ENCODE measurements at places on chromosomes 11 and 22.

- no peak for DNase-seq
Measured at GRCh38 chr11:117182551-117182935, 4.0 kb downstream of the SIDT2 start.

GRCh38 chr11:133509924-133510697 is 22.2 kb downstream of the OPCML start:
- no peak for DNase-seq

GRCh38 chr11:102561636-102562035 is 31.1 kb upstream of the MMP7 start:
- no peak for DNase-seq

DNA sequence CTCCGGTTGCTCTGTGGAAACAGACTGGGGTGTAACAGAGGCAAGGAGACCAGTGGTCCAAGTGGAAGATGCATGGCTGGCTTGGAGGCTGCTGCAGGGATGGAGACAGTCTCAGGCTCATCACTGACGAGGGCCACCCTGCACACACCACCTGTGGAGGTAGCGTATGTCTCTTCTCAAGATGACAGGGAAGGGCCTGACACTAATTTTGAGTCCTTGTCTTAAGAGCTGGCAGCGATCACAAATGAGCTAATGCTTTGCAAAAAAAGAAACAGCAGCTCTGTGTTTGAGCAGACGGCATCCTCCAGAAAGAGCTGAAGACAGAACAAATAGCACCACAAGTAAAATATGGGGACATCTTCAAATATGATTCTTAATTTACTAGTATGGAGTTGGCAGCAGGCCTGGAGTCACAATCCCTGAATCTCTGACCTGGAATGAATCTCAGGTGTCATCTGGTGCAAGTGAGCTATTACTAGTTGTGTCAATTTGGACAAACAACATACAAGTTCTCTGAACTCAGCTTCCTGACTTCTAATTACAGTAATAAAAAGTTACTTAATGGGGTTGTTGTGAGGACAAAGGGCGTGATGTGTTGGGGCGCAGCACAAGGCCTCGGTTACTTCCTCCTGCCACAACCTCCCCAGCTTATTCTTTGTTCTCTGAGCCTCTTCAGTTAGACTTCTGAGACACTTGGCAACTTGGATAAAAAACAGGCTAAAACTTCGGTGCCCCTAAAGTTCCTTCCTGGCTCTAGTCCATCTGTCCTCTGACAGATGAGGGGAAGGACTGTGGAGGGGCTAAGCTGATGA is 95.2 kb upstream of the BID start:
- no peak for DNase-seq

DNA sequence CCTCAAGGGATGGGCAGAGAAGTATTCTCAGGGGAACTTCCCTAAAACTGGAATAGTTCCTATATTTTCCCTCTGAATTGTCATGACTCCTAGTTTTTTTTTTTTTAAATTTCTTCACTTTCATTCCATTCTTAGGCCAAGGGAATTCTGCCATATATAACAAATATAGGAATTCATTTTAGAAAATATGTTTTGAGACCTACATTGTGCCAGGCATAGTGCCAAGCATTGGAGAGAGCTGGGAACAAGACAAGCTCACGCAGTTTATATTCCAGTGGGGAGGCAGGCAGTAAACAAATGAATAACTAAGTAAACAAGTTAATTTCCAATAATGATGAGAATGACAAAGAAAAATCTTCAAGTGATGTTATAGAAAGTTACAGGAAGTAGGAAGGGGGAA is 2.6 kb upstream of the NPTXR start:
- DNase-seq = no peak

DNA sequence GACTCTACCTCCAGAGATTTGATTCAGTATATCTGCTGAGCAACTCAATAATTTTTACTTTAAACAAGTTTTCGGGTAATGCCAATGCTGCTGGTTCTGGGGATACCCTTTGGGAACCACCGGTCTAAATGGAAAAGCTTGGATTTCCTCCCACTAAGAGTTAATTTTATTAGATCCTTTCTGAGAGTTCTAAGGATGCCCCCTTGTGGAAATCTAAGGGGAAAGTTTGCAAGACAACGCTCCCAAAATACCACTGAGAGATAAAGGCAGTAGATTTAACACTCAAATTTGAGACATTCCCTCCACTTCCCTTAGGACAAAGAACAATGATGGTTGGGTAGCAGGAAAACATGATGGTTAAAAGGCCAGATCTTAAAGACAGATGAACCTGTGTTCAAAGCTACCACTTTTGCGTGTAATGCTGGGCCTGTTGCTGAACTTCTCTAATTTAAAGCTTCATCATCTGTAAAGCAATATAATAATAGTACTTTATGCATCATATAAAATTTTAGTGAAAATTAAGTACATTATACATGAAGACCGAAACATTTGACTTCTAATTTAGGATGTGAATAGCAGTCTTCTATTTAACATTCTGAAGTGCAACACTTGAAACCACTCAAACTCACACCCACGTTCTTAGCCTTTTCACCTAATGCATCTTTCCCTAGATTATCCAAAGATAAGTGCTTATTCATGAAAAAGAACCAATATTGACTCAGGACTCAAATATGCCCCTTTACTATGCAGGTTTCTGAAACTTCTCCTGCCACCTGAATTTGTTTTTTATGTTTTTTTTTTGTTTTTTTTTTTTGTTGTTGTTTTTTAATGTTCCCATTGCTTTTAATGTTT is 110.1 kb upstream of the LUZP2 start:
- DNase-seq = peak; percentile 17

GRCh38 chr11:97614606-97615005 is 1224.8 kb downstream of the JRKL start:
- no peak for DNase-seq

DNA sequence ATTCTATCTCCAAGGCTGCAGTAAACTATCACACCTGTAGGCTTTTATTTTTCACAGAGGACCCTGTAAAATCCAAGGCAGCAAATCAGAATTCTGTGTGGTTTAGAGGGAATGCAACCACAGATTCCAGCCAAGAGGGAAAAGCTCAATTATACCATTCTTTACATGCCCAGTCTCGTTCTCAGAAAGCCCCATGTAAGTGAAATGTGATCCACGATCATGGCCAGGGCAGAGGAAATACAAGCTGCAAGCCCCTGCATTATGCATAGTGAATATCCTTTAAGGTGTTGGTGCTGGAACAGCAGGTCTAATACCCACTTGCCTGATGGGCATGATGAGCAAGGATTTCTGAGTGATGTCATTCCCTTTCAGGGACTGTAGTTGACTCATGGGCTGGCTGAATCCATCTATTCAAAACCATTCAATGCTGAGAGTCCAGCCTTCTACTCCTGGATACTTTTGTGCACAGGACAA is 198.7 kb upstream of the MTMR2 start:
- DNase-seq = no peak

- peak; percentile 83 for DNase-seq
Measured at GRCh38 chr11:8959546-8960166, 4.6 kb downstream of the TMEM9B start.

DNA sequence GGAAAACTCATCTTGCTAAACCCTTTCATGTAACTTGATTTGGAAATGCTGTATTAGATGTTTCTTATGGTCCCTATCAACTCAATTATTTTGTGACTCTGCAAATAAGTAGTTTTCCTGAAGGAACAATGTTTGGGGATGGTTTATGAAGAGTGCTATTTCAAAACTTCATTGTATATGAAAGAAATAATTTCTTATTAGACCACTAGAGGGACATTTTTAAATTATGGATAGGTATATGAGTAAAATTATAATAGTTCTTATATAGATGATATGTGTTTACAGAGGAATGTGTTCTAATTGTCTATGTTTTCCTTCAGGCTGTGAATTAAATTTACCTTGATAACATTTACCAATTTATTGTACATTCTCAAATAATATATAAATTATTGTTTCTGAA is 509.4 kb upstream of the RAG2 start:
- DNase-seq = no peak

GRCh38 chr11:107042748-107043147 is 24.5 kb upstream of the GUCY1A2 start:
- no peak for DNase-seq

GRCh38 chr11:91996526-91996925 is 228.1 kb upstream of the FAT3 start:
- no peak for DNase-seq

GRCh38 chr11:12764187-12764914 is 90.1 kb downstream of the TEAD1 start:
- no peak for DNase-seq

GRCh38 chr11:67270256-67271204 is 4.3 kb downstream of the GRK2 start:
- DNase-seq = no peak

DNA sequence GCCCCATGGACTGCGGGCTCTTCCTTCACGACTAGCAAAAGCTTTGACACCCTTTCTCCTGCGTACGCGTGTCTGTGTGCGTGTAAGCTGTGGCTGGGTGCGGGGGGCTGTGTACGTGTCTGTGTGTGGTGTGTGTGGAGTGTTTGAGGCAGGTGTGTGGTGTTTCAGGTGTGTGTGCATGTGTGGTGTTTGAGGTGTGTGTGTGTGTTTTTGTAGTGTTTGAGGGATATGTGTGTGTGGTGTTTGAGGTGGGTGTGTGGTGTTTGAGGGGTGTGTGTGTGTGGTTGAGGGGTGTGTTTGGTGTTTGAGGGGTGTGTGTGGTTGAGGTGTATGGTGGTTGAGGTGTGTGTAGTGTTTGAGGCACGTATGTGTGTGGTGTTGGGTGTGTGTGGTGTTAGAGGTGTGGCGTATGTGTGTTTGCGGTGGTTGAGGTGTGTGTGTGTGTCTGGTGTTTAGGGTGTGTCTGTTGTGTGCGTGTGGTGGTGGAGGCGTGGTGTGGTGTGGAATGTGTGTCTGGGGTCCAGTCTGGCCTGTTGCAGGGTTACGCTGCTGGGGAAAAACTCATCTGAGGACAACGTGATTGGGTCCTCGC is 687 bp upstream of the ARSA start:
- no peak for DNase-seq

DNA sequence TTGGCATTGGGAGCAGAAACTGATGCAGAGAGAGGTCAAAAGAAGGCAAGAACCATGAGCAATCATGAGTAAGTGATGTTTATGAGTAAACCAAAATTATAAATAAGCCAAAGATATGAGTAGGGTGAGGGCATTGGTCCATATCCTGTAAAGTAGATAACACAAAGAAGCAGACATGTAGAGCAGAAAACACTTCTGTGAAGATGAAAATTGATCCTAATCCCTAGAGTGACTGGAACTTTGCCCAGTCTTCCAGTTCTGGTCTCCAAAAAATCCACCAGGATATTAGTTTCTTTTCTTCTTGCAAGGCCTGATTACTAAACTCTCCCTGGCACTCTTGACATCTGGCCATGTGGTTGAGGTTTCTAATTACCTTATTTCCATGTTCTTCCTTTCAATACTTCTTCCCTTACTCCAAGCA is 13.7 kb upstream of the DRD2 start:
- no peak for DNase-seq

DNA sequence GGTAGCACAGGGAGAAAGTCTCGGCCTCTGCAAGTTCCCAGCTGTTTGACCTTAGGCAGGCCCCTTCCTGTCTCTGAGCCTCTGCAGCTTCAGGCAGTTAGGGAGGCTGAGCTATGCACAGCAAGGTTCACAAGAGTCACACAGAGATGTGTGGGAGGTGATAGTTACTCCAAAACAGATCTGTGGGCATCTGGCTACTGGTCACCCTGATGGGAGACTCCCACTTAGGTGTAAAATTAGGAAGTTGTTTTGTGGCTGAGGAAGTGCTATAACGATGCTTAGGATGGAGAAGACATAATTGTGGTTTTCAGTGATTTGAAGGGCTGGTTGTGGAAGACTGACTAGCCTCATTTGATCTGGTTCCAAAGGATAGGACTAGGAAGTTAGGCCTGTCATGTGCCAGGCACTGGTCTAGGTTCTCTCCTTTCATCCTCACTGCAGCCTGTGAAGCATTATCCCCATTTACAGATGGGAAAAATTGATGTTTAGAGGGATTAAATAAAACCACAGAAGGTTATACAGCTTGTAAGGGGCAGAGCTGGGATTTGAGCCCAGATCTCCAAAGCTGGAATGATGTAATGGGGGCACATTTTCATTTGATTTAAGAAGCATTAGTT is 13.5 kb downstream of the ACO2 start:
- DNase-seq = peak; percentile 26

GRCh38 chr11:32118025-32118974 is 27.4 kb downstream of the RCN1 start:
- peak; percentile 5 for DNase-seq

DNA sequence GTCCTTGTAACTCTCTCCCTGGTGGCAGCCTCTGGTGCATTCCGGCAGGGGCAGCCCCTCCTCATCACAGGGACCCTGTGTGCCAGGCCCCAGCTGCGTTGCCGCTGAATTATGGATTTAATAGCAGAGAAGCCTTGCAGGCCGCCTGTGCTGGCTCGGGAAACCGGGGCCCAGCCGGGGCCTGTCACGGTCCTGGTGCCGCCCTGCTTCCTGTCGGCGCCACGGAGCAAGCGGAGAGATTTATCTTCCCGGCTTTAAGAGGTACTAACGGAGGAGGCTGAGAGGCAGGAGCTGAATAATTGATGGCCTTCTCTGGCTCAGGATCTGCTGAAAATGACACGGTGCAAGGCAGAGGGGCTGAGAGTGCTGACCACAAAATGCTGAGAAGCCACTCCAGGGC is 54.0 kb upstream of the CCDC188 start:
- no peak for DNase-seq

- DNase-seq = no peak
Measured at GRCh38 chr11:80519596-80520506, 1079.0 kb upstream of the TENM4 start.

DNA sequence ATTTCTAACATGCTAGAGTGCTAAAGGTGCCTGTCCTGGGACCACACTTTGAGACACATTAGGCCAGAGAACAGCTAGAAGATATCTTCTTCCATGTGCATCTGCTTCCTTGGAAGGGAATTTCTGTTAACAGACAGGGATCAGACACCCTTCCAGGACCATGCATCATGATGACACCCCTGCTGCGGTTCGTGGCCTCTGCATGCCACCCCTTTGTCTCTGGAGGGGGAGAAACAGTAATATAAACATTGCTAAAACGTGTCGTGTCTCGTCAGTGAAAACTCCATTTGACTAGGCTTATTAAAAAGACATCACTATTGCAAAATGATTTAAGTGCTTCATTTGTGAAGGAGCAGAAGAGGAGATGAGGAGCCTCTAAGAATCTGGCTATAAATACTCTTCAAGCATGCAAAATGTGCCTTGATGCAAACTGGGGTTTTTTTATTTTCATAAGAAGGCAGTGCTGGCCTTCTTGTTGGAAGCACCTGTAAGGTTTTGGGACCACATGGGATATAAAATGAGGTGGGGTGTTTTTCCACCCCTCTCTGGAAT is 141.6 kb downstream of the MYO18B start:
- no peak for DNase-seq

DNA sequence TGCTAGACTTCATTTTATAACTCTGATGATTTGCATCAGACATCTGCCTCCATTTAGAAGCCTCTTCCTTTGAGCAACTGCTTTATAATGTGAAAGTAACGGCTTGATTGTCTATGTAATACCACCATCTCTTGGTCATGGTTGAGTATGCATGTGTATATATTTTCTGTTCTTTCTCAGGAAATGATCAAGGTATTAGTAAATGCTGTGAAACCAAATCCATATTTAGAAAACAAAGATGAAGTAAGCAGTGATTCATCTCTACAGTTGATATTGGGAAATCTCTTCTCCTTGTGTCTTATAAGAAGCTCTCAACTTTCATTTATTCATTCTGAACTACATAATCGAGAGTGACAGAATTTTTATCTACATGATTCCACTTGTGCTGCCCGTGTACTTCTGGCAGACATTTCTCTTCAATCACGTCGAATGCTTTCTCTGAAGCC is 104.6 kb upstream of the ANO3 start:
- DNase-seq = peak; percentile 86

- peak; percentile 10 for DNase-seq
Measured at GRCh38 chr11:62337303-62338181, at the start of gene ASRGL1. Gene ASRGL1, plus strand, starts transcription at chr11:62337448. Its CDS starts 530 bp downstream, at chr11:62337978.

- DNase-seq = no peak
Measured at GRCh38 chr11:11245453-11245852, 107.6 kb downstream of the CSNK2A3 start.
